ENCODE measurements at places on chromosomes 2 and 18.
A peak's percentile ranks its signal among the peaks of the same experiment; 100 is the strongest.

- DNase-seq = no peak
Measured at GRCh38 chr2:5976531-5977065, 284.4 kb downstream of the SOX11 start.

GRCh38 chr2:197205585-197206215, 104.9 kb downstream of the ANKRD44 start:
- DNase-seq = peak; percentile 65

GRCh38 chr2:8535821-8536685, 145.8 kb upstream of the ID2 start:
- no peak for DNase-seq

DNA sequence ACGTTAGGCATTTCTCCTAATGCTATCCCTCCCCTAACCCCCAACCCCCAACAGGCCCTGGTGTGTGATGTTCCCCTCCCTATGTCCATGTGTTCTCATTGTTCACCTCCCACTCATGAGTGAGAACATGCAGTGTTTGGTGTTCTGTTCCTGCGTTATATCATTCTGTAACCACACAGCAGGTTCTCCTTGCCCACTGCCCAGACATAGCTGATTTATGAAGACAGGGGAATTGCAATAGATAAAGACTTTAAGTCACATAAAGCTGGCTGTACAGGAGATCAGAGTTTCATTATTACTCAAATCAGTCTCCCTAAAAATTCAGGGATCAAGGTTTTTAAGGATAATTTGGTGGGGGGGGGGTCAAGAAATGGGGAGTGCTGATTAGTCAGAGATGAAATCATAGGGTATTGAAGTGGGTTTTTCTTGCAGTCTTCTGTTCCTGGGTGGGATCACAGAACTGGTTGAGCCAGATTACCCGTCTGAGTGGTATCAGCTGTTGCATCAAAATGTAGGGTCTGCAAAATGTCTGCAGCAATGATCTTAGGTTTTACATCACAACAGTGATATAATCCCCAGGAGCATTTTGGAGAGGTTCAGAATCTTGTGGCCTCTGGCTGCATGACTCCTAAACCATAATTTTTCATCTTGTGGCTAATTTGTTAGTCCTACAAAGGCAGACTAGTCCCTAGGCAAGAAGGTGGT, 392.1 kb upstream of the KCNJ3 start:
- no peak for DNase-seq

DNA sequence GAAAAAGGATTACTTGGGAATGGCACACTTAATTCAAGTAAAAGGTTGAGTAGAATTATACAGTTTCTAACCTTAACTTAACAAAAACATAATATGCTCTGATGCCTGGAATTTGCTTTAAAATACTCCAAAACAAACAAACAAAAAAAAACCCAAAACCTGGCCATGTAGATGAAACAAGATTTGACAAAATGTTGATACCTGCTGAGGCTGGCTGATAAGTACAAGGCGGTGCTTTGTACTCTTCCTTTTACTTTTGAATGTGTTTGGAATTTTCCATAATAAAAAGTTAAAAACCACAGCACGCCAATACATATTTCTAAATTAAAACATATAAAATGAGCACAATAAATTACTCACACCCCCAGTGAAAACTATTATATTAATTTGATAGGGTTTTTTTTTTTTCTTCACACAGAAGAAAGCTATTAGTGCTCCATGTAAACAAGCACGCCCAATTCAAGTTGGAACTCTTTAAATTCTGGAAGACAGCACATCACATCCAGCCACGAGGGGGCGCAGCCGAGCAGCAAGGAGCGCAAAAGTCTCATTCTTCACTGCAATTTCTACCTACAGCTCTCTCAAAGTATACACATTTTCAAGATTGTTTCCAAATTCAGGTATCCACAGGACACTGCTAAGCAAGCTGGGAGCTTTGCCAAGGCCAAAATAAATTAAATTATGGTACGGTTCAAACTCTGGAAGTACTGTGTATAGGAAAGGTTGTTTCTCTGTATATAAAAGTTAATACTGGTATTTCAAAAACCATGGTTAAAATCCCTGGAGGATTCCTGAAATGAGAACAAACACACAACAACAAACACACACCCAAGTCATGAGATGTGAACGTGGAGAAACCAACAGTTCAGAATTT, 7.5 kb downstream of the SERTAD2 start:
- DNase-seq = peak; percentile 55

DNA sequence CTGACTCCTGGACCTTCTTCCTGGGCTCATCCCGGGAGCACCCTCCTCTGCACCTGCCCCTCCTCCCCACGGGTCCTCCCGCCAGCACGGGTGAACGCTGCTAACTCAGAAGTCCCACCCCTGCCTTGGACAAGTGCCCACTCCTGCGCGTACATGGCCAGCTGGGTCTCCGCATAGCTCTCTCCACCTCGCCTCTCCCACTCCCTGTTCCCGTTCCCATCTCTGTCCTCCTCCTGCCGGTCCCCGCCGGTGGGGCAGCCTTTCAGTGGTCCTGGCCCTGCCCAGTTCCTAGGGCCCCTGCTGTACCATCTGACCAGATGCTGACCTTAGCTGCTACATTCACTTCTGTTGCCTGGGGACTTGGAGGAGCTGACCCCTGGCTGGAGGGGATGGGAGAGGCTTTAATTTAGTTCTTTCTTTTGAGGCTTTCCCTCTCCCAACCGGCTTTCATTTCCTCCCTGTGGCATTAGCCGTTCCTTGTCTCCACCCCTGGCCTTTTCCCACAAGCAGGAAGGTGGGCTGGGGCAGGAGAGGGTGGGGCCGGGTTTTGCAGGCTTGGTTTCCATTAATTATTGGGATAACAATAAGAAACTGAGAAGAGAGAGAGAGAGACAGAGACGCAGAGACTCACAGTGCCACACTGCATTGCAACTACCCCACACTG, 136.1 kb downstream of the SH3BP4 start:
- no peak for DNase-seq

DNA sequence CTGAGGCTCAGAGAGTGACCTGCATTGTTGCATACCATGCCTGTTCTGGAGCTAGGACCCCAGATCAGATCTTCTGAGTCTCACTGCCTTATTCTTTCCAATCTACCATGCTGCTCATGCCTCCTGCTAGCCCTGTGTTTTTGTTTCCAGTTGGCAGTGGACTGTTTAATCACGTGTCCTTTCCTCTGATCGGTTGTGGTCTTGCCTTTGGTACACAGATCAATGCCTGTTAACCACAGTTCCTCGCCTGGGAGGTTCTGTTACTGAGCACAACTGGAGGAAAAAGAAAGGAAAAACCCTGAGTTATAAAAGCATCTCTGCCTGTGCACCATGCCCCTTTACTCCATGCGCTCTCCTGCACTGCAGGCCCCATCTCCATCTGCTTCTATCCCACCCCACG, 329.1 kb downstream of the SETBP1 start:
- DNase-seq = no peak

Data from stimulated activated naive CD4-positive, alpha-beta T cell (primary cell).